ENCODE measurements at places on chromosomes 2 and 18.

DNA sequence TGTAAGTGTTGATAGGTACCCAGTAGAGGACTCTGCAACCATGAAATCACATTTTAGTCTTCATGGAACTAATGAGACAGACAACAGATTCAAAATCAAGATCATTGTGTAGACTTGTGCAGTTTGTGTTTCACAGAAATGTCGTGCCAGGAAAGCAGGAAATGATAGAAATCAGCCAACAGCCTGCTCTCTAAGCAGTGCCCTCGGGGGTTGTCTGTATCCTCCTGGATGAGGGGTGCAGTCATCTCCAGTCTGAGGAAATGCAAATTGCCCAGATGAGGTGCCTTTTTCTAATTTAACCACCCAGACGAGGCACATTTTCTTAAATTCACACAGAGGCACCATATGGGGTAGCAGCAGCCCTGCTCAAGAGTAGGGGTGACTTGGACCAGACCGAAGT, 663.1 kb downstream of the XIRP2 start:
- DNase-seq = no peak

DNA sequence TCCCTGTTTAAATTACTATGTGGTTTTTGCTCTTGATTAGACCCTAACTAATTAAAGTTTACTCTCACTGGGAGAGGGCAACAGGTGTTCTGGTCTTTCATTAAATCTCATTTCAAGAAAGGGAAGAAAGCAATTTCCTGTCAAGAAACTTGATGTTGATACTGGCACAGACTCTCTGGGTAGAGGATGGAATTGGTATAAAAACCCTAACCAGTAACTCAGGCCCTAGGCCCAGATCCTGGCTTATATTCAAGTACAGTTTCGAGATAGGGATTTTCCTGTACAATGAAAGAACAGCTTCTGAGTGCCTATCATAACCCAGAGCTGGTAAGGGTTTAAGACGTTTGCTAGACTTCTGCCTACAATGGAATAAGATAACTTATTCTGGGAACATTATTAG, 61.6 kb upstream of the ACYP2 start:
- DNase-seq = no peak

- no peak for DNase-seq
These were observed 185.9 kb upstream of the HAAO start for GRCh38 chr2:42978175-42978886.

GRCh38 chr2:208872591-208872990, 466.0 kb downstream of the PTH2R start:
- DNase-seq = no peak

DNA sequence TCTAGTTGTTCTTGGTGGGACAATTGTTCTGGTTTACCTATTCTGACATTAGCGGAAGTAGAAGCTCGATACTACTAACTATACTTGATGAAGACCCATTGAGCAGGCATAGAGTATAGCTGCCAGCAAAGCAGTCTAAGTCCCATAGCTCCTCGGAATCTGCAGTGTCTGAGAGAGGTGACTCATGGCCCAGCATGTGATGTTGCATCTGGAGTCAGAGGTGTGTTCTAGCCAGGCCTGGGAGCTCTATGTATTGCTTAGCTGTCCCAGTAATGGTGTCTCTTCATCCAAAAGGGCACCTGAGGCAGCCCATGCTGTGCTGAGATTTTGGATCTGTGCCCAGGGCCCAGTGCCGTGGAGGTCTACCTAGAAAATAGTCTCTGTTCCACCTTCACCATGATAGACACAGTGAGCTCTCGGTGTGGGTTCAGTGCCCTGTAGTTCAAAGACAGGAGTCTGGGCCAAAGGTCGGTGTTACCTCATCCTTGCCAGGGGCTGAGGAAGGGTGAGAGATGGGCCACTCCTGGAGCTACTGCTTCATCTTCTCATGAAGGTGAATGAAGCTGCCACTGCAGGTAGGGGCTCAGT, 47.3 kb downstream of the MEX3C start:
- no peak for DNase-seq

DNA sequence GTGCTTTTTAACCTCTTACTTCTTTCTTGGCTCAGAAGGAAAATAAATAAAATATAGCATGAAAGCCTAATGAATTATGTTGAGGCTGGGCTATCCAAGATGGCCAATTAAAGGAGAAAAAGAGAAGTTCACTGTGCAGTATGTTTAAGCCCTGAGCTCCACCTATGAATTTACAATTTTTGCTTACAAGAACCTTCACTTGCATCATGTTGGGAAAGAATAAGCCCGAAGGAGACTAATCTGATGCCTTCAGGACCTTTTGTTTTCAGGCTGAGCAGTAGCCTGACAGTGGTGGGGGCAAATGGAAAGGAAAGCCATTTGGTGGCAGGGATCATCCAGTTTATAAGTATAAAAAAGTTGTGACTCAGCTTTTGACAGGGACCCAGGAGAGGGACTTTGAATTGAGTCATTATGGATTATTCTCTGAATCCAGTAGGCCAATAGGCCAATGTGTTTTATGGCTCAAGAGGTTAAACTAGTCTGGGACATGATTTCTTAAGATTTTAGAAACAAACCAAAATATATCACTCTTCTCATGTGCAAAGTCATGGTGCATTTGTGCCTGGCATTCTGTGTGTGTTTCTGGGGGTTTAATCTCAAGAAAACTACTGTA, 56.9 kb downstream of the E2F6 start:
- no peak for DNase-seq

GRCh38 chr2:9483107-9483506, 8.8 kb downstream of the IAH1 start:
- DNase-seq = no peak

- peak; percentile 87 for DNase-seq
These were observed 99.0 kb downstream of the ZFP36L2 start for GRCh38 chr2:43127208-43127940.

DNA sequence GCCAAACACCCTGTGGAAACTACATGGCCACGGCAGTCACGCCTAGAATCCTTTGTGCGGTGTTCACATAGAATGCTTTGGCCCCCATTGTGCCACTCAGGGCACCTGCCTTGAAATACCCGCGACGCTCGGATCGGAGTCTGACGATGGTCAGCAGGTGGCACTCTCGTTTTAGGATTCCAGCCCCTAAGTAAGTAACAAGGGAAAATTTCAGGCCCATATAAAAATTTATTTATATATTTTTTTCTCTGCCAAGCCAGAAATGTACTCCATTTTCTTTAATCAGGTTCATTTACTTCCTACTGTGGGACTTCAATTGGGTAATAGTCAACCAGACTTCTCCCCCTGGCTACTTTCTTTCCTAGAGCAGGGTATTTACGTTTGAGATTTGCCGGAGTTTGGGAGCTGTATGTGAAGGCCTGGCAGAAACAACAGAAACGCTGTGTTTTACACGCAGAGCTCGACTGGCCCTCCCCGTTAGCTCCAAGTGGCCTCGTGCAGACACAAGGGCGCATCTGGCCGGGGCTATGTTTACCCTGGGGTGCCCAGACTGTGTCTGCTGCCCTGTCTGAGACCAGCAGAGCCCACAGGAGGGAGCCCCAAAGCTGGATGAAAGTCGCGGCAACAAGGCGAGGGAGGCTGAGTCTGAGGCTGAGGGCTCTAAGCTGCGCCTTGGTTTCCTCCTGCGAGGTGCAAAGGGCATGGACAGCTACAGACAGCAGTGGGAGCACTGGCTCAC, 41.6 kb downstream of the LRRC30 start:
- no peak for DNase-seq

- DNase-seq = no peak
These were observed 5.6 kb downstream of the SNED1 start for GRCh38 chr2:241003830-241004564.

- no peak for DNase-seq
These were observed 69.5 kb downstream of the IL1R2 start for GRCh38 chr2:102061286-102061699.

- DNase-seq = no peak
These were observed 11.8 kb downstream of the G6PC2 start for GRCh38 chr2:168912901-168913369.

- no peak for DNase-seq
These were observed 29.1 kb downstream of the ID2 start for GRCh38 chr2:8710951-8711350.

DNA sequence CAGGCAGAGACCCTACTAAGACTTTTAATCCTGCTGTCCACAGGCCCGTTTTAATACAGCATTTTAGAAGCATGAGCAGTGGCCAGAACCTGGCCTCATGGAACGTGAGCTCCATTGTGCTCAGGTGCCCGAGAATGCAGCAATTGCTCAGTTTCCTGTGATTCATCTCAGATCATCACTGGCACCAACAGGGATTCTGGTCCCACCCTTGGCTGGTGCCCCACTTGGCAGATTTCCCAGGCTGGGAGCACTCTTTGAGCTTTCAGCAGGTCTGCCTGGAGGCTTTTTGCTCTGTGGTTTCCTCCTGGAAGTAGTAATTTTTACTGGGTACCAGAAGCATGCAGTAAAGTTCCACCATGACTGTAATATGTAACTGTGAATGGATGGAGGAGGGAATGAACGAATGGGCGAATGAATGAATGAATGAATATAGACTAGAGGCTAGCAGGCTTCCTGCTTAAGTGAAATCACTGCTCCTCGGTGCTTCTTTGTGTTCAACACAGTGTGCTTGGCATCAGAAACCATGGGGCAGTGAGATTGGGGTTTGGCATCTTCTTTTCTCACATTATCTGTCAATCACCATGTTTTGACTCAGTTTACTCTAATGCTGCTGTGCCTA, 312.9 kb downstream of the PRKCE start:
- DNase-seq = no peak

DNA sequence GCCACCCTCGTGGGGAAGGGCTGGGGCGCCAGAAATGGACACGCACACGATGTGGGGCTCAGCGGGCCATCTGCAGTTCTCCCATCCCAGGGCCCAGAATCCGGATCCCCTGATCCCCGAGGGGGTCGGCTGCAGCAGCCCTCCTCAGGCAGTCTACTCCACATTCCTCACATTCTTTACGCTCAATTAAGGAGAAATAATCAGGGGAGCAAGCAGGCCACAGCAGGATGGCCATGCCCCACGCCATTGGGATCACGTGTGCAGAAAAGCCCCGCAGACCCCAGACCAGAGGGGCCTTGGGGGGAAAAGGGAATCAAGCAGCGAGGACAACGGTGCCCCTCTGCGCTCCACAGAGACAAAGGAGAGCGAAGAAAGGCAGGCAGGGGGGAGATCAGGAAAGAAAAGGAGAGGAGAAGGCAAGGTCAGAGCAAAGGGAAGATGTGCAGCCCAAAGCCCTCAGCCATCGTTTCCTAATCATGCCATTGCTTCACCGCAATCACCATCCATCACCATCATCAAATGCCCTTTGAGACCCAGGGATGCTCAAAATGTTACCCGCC, 17.5 kb upstream of the PKDCC start:
- no peak for DNase-seq

DNA sequence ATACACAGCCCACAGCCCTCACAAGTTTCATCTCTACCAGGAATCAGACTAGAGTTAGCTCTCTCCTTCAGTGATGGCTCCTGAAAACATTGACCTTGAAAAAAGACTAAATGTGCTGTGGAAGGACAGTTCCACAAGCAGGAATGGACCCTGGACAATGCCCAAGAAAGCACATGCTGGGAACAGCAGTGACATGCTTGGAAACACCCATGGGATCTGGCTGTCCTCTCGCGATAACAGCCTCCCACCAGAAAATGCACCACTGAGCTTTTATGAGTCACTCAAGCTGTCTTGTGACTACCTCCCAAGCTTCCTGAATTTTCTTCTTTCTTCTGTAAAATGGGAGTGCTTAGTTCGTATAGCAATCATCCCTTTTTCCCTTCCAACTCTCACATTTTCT, 269.2 kb downstream of the LRATD1 start:
- DNase-seq = no peak

GRCh38 chr18:11784674-11785304, 66.4 kb upstream of the CHMP1B start:
- no peak for DNase-seq

DNA sequence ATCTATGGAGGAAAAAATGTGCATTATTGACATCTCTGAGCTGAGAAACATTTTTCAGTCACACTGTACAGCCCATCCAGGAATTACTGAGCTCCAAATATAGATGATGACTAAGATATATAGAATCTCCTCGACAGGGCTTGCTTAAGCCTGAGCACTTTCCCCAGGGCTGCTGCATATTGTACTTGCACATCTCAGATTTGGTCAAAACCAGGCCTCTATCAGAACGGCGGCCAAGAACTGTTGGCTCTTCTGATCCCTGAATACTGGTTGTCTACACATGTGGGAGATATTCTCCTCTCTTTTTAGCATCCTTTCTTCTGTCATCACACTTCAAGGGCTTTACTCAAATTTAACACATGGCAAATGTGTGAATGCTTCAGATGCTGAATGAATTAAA, 201.5 kb upstream of the SLC35G4 start:
- DNase-seq = no peak

GRCh38 chr2:19367326-19367725, 8.9 kb upstream of the OSR1 start:
- no peak for DNase-seq

DNA sequence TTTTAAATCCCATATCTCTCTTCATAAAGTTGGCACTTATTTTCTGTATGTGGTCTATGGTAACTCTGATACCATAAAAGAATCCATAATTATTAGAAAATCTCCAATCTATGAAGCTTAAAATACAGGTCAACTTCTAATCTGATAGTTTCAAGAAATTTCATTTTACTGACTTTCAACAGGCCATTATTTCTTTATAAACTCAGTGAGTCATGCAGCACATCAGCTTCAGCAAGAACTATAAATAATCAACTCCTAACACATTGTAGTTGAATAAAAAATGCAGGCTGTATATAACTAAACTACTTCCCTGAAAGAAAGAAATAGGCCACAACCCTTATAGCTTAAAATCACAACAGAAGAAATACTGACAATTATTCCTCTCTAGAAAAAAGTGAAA, 204.3 kb upstream of the CCDC150 start:
- no peak for DNase-seq

GRCh38 chr2:179049203-179049545, 763 bp downstream of the CCDC141 start:
- no peak for DNase-seq

GRCh38 chr2:127164761-127165538, 55.1 kb downstream of the CYP27C1 start:
- DNase-seq = no peak

DNA sequence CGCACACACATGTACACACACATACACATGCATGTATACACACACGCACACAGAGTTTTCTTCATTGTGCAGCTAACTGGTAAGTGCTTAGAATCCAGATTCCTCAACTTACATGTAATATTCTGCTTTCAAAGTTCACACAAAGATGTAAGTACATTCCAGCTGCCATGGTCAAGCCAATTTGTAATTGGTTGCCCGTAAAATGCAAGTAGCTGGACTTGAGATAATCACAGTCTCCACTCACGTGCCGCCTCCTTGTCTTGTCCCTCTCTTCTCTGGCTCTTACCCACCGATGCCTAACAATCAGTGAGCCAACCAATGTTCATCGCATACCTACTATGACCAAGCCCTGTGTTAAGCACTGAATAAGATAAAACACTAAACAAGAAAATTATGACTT, 77.8 kb downstream of the SOCS6 start:
- DNase-seq = no peak

- DNase-seq = no peak
These were observed 99.8 kb upstream of the ARHGAP28 start for GRCh38 chr18:6629635-6630140.

Data from activated T-helper 9 cell treated with anti-CD3 and anti-CD28 coated beads, Interleukin-2, amount 50 U/mL, for 16 hours (primary cell).